ENCODE measurements at places on chromosomes 5 and 9. TPM values are rescaled to one million over a fixed set of nuclear protein-coding genes. Genes with fewer than 3 reads are reported as not detected.

The IGIP gene
- total RNA-seq: 2.3 TPM

The SH3TC2 gene
- total RNA-seq: not detected

The IFNK gene
- not detected for total RNA-seq

The HEXB gene
- total RNA-seq: 56.6 TPM

The HRCT1 gene
- total RNA-seq: not detected

The LPAR1 gene
- total RNA-seq: not detected

The SPINK13 gene
- total RNA-seq: not detected

The GAS1 gene
- 0.32 TPM for total RNA-seq

The SPATA31C1 gene
- total RNA-seq: not detected

The SHOC1 gene
- total RNA-seq: not detected

The EDIL3 gene
- not detected for total RNA-seq

The PCDHGB3 gene
- total RNA-seq: 0.85 TPM

The ELAVL2 gene
- total RNA-seq: not detected

The FAM174A gene
- total RNA-seq: 11.5 TPM

The TMEM215 gene
- total RNA-seq: not detected

DNA sequence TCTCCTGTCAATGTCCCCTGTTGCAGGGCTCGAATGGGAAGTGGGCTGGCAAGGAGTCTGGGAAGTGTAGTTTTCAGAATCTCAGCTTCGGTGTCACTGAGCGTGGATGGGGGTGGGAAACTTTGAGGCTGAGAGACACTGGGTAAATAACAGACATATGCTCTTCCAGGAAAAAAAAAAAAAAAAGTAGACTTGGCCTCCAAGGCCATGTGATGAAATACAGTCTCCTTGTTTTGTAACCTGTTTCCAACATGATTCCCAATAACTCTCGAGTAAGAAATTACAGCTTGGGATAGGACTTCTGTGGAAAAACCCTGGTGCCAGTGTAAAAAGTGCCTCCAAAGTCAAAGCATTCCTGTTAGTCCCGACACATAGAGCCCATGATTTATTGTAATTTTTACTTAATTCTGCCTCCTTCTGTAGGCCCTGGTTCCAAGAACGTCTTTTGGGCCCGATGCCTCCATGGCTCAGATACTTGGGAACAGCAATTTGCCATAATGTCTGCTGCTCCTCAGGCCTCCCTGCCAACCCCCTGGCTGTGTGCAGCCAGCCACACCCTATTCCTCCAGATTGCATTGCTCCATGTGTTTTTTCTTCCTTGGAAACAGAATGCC is 119.5 kb upstream of the TNC start:
- no peak for DNase-seq

DNA sequence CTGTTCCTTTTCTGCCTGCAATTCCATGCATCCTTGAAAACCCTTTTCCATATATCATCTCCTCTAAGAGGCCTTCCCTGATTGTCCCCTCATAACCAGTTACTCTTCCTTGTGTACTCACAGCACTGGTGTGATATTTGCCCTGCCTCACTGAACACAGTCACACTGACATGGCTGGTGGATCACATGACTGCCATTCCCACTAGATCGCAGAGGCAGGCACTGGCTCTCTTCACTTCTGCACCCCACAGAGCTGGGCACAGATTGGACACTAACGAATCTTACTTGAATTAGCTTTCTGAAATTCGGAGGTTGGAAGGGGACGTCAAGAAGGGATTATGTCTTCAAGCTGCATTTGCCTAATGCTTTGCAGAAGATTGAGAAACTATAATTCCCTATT is 208.0 kb downstream of the PAPPA start:
- no peak for DNase-seq

DNA sequence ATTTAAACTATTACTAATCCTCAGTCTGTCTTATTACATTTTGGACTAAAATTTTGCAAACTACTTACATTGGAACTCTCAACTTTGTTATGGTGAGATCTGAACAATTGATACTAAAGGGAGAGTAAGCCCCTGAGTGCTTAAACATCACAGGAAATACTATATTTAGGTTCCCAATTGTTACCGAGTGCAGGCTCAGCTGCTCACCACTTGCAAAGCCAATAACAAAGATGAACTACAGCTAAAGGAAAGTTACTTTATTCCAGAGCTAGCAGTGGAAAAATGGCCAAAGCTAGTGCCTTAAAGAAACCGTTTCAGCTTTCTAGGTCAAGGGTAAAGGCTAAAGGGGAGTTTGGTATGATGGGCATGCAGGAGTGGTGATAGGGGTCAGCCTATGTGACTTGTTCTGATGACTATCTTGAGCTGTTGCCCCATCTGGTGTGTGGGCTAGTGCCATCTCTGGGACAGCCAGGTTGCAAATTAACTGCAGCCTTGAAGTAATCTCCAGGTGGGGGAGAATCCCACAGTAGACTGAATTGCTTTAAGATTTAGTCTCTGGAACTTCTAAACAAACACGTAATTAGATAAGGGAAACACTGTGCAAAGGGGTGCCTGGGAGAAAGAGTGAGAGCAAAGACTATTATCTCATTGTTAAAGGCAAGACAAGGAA is 7.8 kb upstream of the NDUFB6 start:
- no peak for DNase-seq

GRCh38 chr5:1507457-1507856 is 16.3 kb downstream of the LPCAT1 start:
- no peak for DNase-seq

- no peak for DNase-seq
Observed at GRCh38 chr5:5854087-5854486, 431.6 kb downstream of the ICE1 start.

GRCh38 chr9:106859957-106860720 is 2.8 kb upstream of the ZNF462 start:
- DNase-seq: no peak

- DNase-seq: no peak
Observed at GRCh38 chr5:178338750-178339144, 106.1 kb upstream of the PHYKPL start.

DNA sequence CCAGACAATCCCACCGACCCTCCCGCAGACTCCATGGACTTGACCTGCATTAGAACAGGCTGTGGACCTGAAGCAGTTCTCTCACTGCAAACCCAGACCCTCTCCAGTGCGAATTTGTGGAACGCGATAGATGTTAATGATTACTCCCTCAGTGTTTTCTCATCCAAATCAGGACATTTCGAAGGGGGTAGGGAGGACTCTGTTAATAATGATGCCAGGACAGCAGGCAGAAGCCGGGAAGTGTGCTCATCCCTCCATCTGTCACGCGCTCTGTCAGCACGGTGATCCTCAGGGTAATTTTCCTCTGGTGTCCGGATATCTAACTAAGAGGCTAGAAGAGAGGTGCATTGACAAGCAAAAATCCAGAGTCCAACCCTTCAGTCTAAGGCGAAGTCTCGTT is 18.8 kb downstream of the RAPGEF1 start:
- DNase-seq: no peak

DNA sequence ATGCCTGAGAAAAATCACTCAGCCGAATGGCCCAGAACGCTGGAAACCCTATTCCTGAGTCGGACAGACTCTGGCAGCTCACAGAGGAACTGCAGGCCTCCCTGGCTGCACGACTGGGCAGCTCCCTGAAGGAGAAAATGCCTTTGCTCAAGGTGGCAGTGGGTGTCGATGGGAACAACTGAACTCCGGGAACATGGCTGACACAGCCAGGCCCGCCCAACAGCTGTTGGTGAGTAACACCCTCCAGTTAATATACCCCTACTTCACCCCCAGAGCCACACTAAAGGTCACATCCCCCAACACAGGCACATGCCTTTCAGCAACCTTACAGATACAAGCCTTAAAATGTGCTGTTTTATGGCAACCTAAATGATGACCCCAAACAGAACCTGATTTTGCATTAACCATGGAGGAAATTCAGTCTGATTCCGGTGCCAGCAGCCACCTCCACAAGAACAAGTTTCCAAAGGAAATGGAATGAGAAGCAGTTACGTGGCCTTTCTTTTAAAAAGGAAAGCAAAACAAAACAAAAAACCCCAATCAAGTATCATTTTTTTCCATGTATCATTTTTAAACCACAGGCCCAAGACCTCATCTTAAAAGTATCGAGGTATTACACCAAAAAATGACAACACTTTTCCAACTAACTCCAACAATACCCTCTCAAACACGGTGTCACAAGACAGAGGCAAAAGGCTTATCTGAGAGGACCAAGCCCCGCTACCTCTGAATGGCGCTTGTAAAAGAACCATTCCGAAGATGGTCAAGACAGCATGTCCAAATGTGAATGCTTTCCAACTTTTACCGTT is 3.1 kb downstream of the KLF9 start:
- no peak for DNase-seq

DNA sequence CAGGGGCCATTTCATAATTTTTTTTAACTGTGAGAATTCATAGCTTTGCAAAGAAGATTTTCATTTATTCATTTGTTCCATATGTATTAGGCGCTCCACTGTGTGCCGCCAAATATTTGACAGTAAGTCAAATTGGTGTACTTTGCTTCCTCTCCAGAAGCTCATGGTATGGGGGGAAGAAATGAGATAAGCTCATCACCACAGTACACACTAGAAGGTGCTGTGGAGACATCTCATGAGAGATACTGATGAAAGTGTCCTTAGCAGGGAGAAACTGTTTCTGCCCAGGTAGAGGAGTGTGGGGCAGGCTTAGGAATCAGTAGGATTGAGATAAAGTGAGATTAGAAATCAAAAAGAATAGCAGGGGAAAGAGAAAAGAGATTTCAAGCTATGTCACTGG is 136.2 kb downstream of the CDH6 start:
- no peak for DNase-seq

DNA sequence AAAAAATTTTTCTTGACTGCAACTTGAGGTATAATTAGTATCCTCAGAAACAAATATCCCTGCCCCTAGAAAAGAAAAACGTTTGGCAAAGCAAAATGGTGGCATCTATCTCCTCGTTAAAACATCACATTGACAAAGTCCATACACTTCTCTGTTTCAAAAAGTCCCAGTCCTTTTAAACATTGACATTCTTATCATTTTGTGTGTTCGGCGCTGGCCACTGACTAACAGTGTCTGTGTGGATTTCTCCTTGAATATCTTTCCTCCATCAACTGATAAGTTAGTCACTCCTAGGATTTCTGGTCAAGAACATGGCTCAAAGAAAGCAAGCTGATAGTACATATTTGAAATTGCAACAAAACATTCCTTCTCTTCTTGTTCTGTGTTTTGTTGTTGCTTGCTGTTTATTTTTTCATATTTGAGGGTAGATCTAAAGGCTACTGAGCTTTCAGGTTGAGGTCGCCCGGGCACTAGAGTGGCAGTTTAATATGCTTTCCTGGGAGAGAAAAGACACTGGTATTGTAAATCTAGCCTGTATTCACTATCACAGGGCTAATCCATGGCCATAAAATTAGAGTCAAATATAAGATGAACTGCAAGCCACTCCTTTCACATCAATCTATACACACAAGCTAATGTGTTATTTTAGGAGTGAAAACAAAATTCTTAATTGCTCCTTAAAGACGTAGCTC is 8.5 kb upstream of the PPIC start:
- DNase-seq: no peak

- no peak for DNase-seq
Observed at GRCh38 chr5:146072595-146072994, 32.8 kb downstream of the PLAC8L1 start.

GRCh38 chr9:90914868-90915483 is 113.4 kb downstream of the SYK start:
- peak; percentile 54 for DNase-seq

DNA sequence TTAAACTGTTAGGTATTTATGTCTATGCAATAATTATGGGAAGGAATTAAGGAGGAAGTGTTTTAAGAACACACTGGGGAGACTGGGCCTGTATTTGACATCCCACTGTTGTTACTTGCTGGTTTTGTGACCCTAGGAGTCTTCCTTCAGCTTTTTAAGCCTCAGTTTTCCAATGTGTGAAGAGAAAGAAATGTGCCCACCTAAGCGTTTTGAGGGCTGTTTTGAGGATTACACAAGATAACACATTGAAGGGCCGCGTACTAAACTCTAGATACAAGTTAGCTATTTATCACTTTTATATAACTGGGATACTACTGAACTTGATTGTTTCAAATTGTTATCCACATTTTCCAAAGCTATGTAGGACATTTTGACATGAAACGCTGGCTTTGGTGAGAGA is 72.5 kb downstream of the NPR3 start:
- DNase-seq: no peak

- no peak for DNase-seq
Observed at GRCh38 chr9:81389569-81389993, 299.8 kb downstream of the TLE1 start.

- DNase-seq: no peak
Observed at GRCh38 chr9:136610426-136610825, 52.3 kb upstream of the EGFL7 start.

DNA sequence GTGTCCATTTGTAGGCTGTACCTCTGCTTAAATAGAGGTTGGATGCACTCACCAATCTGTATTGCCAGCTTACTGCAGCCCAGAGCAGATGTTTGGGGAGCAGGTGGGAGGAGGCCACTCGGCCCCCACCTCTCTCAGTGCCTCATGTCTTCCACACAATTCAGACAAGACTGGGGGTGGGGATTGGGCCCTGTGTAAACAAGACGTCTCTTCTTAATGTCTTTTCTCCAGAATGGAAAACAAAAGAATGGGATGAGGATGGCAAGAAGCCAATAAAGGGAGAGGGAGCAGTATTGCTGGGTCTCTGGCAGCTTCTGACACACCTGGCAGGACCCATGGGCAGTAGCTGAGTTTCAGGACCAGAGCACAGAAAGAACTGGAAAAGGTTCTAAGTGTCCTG is 64.9 kb downstream of the SIL1 start:
- DNase-seq: no peak

DNA sequence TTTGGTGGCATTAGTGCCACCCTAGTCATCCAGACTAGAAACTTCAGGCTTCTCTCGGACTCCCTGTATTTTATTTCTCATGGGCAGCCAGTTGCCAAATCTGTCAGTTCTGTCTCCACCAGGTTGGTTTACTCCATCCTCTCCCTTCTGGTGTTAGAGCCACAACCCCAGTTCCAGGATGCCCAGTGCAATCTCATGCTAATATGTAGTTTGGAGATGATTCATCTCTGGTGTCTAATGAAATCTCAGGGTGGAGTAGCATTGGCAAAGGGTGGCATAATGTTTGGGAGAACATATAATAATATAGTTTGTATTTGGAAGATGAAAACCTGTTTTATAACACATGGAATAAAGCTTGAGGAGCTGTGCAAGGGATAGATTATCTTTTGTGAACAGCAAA is 30.2 kb downstream of the SLC46A2 start:
- no peak for DNase-seq

- no peak for DNase-seq
Observed at GRCh38 chr5:1295650-1296037, 776 bp upstream of the TERT start.

DNA sequence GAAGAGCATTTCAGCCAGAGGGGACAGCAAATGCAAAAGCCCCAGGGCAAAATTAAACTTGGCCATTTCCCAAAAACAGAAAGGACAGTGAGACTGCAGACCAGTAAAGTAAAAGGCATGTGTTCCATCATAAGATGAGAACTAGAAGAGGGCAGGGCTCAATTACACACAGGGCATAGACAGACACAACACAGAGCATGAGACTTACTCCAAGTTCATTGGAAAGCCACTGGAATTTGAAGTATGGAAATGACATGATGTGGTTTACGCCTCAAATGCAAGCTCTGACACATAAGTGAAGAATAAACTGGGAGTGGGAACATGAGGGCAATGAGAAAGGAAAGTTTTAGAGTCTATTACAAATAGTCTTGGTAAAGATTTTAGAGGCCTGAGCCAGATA is 446.6 kb upstream of the GRIA1 start:
- DNase-seq: no peak

GRCh38 chr5:176401281-176402205 is 13.0 kb downstream of the HIGD2A start:
- DNase-seq: no peak

- DNase-seq: no peak
Observed at GRCh38 chr9:7223981-7224380, 466.2 kb downstream of the KDM4C start.
